Left kidney (tissue), 8 donors: ENCODE measurements at places on chromosomes 2 and 18. TPM values are rescaled to one million over a fixed set of nuclear protein-coding genes. Genes with fewer than 3 reads are reported as not detected.

- no peak for DNase-seq
These were observed 95.7 kb downstream of the MAIP1 start for GRCh38 chr2:200050921-200051610.

- DNase-seq: no peak
These were observed 72.5 kb upstream of the NYAP2 start for GRCh38 chr2:225326969-225327368.

GRCh38 chr2:168529900-168530561, 74.0 kb downstream of the CERS6 start:
- DNase-seq: no peak

SERPINB13 gene
- not detected for polyA plus RNA-seq

CCDC102B gene
- 8.8 TPM for polyA plus RNA-seq

DNA sequence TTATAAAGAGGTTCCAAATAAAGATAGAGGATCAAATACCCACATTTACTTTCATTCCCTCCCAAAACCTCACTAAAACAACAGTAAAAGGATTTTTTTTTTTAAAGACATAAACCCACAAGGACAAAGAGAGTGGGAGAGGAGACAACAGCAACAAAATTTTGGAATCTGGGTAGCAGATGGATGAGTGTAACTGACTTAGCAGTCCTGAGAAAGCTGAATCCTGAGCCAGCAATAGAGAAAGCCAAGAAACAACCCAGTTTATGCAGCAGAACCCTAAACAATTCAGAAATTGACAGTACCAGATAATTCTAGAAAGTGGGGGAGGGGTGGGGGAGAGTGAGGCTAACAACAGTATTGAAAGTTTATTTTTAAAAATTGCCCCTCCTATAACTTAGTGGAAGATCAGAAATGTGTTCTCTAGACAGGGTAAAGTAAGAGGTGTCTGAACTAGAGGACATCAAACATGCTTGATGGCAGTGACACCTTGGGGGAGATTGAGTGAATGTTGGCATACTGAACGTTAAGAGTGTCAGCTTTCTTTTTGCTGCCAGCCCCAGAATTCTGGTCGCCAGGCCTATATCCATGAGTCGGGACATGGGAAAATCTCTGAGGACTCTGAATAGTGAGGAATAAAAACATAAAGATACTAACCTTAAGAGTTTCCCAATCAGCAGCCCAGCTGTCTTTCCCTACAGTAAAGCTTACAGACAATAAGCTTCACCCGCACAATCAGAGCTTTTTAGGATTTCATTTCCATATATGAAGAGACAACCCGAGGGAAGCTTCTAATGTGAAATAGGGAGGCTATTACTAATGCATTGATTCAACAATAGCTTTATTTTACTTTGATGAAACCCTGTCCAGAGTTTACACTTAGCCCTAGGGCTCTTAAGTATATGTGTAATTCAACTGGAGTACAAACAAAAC, 128.0 kb upstream of the ALPP start:
- DNase-seq: no peak

PROM2 gene
- 39.1 TPM for polyA plus RNA-seq

- DNase-seq: no peak
These were observed 92.6 kb upstream of the NDUFV2 start for GRCh38 chr18:9009703-9010488.

- no peak for DNase-seq
These were observed 1034.3 kb upstream of the NXPH2 start for GRCh38 chr2:139814458-139814857.

DNA sequence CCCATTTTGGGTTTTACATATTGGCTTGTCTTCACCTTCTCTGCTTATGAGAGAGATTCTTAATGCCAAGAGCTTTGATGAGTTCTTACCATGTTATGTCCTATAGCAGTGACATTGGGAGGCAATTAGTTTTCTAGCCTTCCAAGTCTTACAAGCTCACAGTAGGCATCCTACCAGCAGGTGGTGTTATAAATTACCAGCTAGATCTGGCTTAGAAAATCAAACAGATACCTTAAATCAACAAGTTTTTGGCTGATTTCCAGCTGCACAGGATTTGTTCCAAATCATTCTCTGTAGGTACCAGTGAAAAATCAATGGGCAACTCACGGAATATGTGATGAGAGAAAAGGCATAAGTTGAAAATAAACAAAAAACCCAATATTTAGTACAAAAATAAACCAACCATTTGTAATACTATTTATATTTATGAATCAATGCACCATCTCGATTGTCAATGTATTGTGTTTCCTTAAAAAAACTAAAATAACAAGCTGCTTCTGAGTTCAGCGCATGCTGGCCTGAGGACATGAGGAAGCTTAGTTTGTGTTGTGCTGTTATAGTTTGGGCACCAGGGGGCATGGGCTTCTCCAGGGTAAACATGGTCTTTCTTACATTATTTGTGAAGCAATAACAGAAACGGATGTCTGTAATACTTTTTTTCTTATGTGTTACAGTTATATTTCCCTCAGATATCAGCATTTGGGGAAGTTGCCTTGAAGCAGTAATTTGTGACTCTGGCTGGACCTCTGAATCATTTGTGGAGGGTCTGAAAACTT, 34.1 kb upstream of the NXPH2 start:
- DNase-seq: no peak

GRCh38 chr2:88331239-88331638, 121.3 kb downstream of the FOXI3 start:
- no peak for DNase-seq

DNA sequence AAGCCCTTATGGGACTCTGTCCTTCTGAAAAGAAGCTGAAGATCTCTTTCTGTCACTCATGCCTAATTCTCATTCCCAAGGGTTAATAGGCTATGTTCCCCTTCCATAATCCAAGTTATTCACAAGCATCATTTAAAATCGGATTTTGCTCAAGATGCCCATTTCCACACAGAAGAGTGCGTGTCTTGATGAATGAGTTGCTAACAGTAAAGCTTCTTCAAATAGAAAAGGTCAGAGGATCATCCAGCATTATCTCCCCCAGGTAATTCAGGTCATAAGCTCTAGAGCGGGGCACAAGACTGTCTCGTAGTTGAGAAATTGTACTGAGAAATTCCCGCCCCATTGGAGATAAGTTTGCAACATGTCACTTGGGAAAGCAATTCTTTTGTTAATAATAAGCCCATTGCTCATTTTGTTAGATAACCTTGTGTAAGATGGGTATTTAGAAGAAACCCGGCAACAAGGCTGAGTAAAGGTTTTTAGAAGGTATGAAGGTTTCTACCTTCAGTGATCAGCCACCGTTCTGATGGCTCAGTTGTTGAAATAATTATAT, 290.7 kb upstream of the EPAS1 start:
- DNase-seq: no peak

KIAA2012 gene
- polyA plus RNA-seq: 0.12 TPM

SLC38A11 gene
- polyA plus RNA-seq: 6.6 TPM

DNA sequence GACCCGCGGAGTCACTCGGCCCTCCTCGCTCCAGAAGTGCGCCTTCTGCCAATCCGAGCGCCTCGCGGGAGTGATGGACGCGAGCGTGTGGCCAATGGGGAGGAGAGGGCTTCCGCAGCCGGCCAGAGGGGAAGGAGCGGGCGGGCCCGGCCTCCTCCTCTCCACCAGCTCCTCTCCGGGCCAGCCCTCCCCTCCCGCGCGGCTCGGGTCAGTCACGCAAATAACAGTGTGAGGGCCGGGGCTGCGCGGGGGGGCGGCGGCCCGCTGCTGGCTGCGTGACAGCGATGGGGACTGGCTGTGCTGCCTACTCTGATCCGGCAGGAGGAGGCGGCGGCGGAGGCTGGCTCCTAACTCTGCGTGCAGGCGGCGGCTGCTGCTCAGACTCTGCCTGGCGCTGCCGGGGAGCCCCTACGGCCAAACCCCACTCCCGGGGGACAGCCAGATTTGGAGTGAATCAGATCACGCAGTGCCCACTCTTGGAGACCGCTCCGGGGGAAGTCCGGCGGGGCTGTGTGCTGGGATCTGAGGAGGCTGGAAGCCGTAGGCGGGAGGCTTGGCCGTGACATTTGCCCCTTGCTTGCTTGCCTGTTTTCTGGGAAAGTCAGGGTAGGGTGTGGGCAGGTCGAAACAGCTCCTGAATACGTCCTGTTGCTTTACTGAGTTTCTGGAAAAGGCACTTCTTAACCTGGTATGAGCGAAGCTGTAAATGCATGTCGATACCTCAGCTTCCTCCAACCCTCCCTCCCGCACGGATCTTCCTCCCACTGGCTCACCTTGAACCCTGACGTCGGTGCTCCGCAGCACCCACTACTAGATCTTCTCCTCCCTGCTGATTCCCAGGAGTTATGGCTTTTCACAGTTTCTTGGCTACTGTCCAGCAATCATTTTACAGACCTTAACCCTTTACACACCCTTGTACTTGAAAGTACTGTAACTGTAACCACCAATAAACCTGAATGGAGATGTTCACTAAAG, 97.9 kb upstream of the SERTAD2 start:
- no peak for DNase-seq

- DNase-seq: no peak
These were observed 934.1 kb upstream of the KLHL29 start for GRCh38 chr2:22450831-22451230.

- DNase-seq: no peak
These were observed 271 bp upstream of the RBM43 start for GRCh38 chr2:151261977-151262291.
